ENCODE measurements at places on chromosomes 2 and 18.
A peak's percentile ranks its signal among the peaks of the same experiment; 100 is the strongest.

- DNase-seq = no peak
These were observed 42.9 kb downstream of the MEX3C start for GRCh38 chr18:51154431-51155063.

- DNase-seq = no peak
These were observed 129.0 kb downstream of the ERBB4 start for GRCh38 chr2:212409560-212409959.

GRCh38 chr2:2648094-2648493 lies 317.0 kb upstream of the MYT1L start:
- no peak for DNase-seq

DNA sequence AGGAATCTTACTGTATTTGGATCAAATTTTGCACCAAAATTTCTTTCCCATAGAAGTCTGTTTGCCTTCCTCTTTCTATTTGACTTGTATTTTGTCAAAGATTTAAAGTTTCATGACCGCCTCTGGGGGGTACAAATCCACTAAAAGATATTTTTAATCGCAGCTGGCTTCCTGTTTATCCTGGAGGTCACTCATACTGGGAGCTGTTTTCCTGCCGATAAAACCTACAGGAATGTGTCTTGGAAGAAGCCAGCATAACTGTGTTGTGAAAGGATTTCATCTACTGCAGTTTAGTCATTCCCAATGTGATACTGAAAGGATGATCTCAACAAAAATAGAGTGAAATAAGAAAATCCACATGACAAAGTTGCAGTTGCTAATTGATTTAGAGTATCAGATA lies 184.0 kb downstream of the RIT2 start:
- DNase-seq = peak; percentile 59

DNA sequence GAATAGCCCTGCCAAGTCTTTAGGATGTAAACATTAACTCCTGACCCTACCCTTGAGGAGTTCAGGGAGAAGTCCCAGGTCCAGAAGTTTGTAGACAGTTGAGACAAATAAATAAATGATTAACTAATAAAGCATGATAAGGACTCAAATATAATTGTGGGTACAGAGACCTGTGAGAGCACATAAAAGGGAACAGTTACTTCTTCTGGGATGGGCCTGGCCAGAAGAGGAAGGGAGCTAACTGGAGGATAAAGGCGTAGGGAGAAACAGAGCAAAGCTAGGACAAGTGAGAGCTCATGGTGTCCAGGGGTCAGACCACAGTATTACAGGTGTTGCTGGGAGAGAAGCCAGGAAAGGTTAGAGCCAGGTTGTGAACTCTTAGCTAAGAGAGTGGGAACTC lies 3.0 kb downstream of the LCLAT1 start:
- no peak for DNase-seq

DNA sequence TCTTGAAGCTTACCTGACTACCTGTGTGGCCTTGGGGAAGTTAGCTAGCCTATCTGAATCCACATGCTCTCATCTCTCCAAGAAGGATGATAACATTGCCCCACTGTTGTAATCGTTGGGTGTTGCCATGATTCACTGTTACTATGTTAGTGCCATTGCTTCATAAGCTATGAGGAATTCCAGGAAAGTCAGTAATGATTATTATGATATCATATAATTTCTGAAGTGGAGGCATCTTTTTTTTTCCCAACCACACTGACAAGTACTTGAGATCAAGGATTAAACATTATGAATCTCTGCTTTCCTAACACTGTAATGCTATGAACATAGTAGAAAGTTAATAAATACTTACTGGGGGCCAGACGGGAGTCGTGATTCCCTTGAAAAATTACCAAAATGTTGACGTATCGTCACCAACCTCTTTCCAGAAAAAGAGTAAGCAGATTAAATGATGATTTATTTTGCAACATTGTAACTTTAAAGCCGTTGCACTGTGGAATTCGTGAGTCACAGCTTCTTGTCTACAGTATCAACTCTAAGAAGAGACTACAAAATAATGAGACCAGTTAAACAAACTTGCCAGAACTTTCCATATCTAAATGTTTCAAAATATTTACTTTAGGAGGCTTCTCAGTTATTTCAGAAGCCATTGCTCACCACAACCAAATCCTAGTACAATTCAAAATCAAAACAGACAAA lies 459.9 kb downstream of the PIK3C3 start:
- DNase-seq = peak; percentile 90

DNA sequence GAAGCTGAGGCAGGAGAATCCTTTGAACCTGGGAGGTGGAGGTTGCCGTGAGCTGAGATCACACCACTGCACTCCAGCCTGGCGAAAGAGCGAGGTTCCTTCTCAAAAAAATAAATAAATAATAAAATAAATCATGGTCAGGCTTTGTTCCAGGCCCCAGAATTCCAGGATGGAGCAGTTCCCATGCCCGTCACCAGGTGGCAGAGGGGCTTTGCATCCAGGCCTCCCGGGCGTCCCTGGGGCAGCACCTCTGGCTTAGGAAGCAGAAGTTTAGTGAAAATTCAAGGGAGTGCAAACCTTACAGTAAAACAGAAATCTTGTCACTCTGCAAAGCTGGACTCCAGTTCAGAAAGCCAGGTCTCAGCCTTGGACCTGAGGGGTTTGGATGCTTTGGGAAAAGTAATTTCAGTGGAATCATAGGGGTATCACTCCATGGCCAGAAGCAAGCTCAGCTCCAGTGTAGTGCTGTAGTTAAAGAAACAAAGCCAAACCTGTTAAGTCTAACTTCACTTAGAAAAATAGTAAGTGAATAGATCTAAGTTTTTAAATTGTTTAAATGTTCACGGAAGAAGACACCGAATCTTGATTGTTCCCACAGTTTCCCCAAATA lies 512.7 kb downstream of the CMPK2 start:
- DNase-seq = peak; percentile 68

DNA sequence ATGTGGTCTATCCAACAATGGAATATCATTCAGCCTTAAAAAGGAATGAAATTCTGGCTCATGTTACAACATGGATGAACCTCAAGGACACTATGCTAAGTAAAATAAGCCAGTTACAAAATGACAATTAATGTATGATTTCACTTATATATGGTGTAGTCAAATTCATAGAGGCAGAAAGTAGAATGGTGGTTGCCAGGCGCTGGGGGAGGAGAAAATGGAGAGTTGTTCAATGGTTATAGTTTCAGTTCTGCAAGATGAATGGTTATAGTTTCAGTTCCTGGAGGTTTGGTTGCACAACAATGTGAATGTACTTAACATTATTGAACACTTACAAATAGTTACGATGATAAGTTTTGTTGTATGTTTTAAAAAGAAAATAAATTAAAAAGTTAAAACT lies 79.2 kb upstream of the IL1R2 start:
- no peak for DNase-seq

DNA sequence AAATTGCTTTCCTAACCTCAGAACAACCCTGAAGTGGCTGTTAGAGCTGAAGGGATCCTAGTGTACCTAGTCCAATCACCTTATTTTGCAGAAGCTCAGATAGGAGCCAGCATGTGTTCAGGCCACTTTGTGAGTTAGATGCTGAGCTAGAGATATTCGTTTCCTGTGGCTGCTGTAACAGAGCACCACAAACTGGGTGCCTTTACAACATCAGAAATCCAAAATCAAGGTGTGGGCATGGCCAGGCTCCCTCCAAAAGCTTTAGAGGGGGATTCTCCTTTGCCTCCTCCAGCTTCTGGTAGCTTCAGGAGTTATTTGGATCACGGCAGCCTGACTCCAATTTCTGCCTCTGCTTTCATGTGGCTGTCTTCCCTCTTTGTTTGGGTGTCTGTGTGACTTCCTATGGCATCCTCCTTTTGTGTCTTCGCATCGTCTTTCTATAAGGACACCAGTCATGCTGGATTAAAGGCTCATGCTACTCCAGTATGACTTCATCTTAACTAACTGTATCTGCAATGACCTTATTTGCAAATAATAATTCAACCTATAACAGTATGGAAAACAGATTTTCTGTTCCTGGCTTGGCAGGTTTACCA lies 86.3 kb upstream of the TGFA start:
- DNase-seq = no peak

- no peak for DNase-seq
These were observed 689 bp downstream of the OST4 start for GRCh38 chr2:27070653-27071276.

DNA sequence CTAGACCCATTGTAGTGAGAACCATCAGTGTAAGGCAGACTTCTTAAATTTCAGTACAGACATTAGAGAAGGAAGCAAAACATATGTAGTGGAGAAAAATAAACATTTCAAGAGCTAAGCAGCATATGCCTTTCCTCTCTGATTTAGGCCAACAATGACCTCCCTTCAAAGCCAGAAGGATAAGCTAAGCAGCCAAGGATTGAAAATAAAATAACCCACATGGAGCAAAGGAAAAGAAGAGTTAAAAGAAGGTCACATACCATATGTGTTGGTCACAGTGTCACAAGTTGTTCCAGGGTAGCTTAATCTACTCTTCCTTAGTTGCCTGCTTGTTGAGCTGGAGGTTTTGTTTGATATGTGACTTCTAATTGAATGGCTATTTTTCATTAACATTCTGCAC lies 15.6 kb upstream of the LAMA1 start:
- no peak for DNase-seq

DNA sequence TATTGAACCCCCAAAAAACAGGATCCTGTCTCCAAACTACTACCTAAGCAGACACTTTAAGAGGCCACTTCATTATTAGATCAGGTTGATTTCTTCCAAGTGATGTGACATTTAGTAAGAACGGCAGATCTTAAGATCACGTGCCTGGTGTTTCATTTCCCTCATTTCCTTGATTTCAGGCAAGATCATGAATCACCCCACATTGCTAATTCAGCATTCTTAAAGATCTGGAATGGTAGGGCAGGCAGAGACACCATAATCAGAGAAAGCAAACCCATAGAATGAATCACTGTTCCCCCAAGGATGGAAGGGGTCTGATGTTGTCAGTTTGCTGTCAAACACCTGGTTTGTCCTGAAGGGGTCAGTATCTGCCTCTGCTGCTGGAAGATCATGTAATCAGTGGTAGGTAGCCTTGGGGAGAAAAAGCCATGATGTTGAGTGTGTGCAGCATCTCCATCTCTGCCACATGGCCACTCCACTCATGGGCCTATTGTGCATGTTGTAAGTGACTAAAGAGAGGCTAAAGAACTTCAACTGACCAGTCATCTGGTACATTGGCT lies 133.9 kb downstream of the ARHGAP15 start:
- DNase-seq = peak; percentile 9

DNA sequence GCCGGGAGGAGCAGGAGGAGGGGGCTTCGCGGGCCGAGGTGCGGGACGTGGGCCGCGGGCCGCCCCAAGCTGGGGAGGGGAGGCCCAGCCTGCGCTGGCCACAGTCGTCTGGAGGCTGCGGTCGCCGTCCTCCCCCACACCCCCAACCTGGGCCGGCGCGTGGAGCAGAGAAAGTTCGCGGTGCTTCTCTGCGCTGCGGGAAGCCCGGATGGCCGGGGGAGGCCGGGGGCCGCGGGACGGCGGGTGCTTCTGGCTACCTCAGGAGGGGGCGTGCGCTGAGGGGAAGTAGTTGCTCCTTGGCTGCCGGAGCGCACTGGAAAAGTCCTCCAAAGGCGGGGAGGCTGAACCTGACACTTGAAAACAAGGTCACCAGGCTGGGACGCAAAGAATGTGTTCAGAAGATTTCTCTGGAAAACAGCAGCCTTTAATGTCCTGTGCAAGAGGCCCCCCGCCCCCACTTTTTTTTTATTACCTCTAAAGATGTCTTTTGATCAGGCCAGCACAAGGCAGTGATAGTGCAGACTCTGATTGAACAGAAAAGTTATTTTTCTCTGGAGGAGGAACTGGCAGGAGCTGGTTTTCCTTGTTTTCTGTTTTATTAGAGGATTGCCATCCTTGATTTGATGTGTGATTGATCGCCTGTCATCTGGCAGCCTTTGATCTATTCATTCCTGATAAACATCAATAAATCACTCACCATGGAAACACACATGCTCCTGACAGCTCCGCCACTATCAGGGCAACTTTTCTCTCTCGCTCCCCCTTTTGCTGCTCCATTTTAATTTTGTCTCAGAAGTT lies 1.6 kb downstream of the TSHZ1 start:
- DNase-seq = peak; percentile 33

DNA sequence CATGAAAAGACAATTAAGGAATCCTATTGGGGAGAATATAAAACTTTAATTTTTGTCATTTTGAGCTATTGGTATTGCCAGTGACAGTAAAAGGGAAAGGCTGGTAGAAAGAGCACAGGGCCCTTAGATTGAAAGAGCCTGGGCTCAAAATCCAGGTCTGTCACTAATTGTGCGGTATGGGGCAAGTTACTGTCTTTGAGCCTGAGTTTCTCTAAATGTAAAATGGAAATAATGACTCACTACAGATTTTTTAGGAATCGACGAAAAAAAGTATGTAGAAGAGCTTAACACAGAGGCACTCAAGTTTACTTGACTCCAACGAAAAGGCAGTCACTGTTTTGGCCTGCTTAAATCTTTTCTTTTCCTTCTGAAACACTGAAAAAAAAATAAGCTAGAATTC lies 7.0 kb downstream of the NDUFV2 start:
- DNase-seq = no peak

DNA sequence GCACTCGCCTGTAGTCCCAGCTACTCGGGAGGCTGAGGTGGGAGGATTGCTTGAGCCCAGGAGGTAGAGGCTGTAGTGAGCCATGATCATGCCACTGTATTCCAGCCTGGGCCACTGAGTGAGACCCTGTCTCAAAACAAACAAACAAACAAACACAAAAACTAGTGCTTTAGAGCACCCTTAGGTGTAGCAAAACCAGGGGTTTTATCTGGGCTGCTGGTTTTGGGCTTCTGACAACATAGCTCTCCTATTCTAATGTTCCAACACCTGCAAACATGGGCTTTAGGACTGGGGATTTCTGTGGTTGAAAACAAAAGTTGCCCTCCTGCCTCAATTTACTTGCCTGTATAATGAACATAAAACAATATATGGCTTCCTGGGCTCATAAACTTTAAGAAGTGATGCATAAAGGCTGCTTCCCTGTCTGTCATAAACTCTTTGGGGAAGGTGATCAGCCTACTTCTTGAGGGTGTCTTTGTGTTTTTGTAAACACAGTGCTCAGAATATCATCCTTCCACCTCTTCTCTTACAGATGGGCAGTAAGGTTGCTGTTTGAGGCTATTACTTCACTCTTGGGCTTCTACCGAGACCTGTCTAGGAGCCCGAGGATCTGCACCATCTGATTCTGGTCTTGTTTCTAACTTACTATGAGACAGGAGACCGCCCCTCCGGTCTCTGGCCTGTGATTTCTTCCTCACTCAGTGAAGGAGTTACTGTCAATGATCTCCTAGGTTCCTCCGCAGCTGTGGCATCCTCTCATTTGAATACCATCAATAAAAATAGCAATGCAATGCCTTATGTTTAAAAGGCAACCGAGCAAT lies 246.5 kb downstream of the MYCN start:
- DNase-seq = no peak

DNA sequence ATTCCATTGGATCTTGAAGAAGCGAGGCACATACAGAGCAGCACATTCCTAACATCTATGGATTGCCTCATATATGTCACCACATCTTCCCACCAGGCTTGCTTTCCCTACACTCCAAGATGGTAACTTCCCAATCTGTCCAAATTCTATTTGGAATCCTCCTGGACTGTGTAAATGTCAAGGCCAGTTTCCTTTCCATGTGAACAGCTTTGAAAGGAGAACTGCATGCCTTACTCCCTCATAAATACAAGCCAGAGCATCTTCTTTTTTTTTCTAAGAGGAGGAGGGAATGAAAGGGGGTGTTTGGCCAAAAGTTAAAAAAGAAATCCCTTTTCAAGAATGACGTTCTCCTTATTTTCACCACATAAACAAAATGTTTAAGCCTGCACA lies 103.8 kb upstream of the OSR1 start:
- DNase-seq = no peak

Data from MCF 10A (cell line).